Esophagus squamous epithelium (tissue), 5 donors: ENCODE measurements at places on chromosomes 11 and 22.

GRCh38 chr11:1473786-1474185, 12.8 kb downstream of the MOB2 start:
- no peak for DNase-seq

DNA sequence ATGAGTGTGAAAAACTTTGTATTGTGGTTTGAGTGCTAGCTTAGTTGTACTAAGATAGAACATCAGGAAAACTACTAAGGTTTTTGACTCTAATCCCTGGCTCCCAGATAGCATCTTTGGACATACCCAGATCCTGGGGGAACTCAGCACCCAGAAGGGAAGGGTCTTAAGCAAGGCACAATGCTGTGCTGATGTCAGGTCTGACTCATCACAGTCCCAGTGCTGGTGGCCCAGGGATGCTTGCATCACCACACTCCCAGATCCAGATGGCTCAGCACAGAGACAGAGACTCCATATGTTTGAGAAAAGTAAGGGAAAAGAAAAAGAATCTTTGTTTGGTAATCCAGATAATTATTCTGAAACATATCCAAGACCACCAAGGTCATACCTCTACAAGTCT, 18.3 kb upstream of the OR56A3 start:
- no peak for DNase-seq

DNA sequence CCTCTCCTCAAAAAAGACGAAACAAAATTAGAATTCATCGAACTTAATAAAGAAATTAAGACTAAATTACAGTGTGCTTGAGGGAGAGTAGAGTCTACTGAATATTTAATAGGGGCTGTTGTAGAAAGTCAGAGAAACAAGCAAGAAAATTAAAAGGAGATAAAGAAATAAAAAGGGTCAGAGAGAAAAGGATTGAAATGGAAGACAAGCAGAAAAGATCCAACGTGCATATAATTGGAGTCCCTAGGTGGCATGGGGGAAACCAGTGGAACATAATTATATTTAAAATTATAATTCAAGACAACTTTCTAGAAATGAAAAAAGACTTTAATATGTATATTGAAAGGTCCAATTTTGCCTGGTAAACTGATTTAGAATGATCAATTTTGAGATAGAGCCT, 74.3 kb downstream of the ACER3 start:
- no peak for DNase-seq

DNA sequence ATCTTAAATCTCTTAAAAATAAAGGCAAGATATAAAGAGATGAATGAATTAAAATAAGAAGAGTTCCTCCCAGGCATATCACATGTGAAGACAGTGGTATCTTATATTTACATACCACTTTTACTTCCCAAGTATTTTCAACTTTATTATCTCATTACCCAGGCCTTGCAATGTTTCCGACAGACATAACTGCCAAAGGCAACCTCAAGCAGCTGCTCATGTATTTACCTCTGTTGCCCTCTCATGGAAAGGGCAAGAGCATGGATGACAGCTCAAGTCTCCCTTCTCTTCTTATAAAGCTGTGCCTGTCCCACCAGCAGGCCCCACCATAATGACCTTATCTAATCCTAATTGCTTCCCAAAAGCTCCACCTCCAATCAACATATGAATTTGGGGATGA, 894.2 kb downstream of the NTM start:
- no peak for DNase-seq

DNA sequence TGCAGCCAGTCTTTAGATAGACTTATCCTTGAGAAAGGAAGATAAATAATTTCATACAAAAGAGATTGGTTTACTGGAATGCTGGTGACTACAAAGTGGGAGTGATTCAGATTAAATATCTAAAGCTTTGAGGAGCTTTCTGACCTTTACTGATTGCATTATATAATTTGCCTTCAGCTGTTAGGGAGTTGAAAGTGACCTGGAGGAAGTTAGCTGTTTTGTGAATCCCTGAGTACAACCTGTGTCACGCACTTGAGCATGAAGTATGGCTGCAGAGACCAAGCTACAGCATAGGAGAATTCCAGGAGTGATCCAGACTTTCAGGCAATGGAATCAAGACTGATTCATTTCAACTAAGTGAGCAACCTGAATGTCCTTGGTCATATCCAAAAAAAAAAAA, 1848.3 kb upstream of the RAG2 start:
- no peak for DNase-seq

GRCh38 chr22:38941488-38941987, 15.9 kb upstream of the APOBEC3A start:
- DNase-seq, result no peak

DNA sequence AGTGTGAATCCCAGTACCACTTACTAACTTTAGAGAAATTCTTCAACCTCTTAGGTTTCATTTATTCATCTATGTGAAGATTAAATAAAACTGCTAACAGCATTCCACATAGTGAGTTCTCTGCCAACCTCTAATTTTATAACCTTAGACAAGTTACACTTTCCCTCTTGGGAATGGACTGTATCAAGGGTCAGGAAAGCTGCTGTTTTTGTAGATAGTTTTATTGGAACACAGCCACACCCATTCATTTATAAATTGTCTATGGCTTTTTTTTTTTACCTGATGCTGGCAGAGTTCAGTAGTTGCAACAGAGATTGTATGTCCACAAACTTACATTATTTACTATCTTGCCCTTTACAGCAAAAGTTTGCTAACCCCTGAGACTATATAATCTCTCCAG, 81.1 kb downstream of the PAK1 start:
- DNase-seq, result no peak

DNA sequence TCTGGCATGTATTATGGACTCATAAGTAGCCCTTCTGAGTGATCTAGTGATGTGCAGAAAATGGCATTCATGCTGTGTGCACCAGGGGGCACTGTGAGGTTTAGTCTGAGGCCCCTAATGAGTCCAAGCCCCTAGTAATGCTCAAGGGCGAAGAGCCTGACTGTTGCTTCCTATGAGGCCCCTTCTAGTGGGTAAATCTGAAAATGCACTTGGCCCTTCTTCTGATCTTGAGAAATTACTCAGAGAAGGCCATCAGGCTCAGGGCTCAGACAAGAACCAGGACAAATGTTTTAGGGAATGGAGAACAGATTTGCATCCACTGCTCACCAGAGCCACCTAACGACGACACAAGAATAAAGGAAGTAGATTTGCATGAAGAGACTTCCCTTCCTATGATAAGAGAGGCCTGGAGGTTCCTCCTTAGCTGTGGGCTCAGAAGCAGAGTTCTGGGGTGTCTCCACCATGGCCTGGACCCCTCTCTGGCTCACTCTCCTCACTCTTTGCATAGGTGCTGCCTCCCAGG, 75.8 kb downstream of the GGTLC2 start:
- no peak for DNase-seq

- DNase-seq, result no peak
These were observed 1.1 kb upstream of the NECTIN1 start for GRCh38 chr11:119729951-119730613.

- DNase-seq, result no peak
These were observed 30.6 kb upstream of the IGLL5 start for GRCh38 chr22:22856885-22857606.

GRCh38 chr11:33987975-33988580, 63.5 kb upstream of the CAPRIN1 start:
- DNase-seq, result no peak

DNA sequence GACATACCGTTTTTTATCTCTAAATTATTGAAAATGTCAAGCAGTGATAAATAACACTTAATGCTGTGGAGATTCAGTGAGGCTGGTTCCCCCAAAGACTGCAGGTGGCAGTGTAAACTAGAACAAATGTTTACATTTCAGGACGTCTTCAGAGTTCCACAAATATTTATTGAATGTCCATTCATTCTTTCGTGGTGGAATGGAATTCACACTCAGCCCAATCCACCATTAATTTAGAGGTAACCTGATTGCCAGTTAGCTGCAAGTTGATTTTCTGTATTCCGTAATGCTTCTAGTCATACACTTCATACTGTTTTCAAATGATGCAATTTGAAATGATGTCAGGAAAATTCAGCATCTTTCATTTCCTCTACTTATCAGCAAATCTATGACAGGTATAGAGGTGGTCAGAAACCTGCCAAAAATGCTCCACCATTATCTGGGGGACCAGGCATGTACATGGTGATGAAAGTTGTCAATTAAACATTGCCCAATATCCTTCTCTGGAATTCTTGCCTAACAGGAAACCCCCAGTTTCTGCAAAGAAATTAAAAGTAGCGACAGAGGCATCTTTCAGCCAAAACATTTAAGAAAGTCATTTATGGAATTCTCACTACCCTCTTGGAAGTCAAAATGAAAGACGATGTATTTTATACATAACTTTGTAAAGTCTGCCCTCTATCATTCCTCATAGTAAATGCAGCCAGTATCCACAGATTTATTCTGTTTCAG, 94.3 kb upstream of the BMAL1 start:
- no peak for DNase-seq

- no peak for DNase-seq
These were observed 30.6 kb downstream of the IGHMBP2 start for GRCh38 chr11:68934321-68934645.

DNA sequence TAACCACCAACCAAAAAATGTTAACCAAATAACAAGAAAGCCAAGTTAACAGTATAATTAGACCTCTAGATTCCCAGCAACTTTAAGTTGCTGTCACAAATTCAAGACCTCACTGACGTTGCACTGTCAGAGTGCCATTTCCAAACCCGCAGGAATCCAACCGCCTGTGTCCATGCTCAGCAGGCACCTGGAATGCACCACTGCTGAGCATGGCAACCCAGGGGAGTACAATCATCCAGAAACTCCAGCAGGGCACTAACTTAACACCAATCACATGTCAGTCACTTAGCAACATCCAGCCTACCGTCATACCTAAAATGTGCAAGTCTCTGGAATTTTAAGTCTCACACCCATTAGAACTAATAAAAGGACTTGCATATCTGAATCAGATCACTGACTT, 48.8 kb downstream of the SMCO4 start:
- no peak for DNase-seq

- DNase-seq, result no peak
These were observed 5.7 kb downstream of the UBE4A start for GRCh38 chr11:118364956-118365615.

- no peak for DNase-seq
These were observed 38.0 kb downstream of the EXT2 start for GRCh38 chr11:44133335-44133946.

DNA sequence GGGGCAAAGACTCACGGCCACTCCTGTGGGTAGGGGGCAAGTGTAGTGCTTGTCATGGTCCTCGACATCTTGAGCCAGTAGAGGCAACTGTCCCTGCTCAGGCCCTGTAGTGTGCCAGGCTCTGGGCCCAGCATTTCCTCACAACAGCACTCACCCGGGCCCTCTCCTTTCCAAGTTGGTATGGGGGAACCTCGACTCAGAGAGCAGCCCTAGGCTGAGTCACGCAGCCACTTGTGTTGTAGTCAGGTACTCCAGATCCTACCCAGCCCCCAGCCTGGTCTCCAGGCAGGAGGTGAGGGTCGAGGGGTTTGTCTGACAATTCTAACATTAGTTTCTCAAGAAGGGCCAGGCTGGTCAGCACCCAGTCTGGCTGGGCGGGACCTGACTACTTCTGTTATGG, 4.1 kb downstream of the RELT start:
- no peak for DNase-seq

- no peak for DNase-seq
These were observed 3.2 kb upstream of the TTLL8 start for GRCh38 chr22:50061141-50061823.

DNA sequence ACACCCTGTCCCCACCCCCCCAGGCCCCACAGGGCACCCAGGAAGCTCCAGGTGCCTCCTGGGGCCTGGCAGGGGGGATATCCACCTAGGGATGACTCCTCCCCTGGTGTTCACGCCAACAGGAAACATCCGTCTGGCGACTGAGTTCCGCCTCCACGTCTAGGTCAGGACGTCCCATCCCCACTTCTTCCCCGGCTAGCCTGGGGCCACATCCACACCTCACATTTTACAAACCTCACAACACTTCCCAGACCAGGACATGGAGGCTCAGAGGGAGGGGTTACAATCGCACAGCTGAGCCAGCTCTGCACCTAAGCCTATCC, 21.0 kb downstream of the MAFF start:
- DNase-seq, result no peak

- no peak for DNase-seq
These were observed 479.9 kb downstream of the INSC start for GRCh38 chr11:15594607-15595006.

DNA sequence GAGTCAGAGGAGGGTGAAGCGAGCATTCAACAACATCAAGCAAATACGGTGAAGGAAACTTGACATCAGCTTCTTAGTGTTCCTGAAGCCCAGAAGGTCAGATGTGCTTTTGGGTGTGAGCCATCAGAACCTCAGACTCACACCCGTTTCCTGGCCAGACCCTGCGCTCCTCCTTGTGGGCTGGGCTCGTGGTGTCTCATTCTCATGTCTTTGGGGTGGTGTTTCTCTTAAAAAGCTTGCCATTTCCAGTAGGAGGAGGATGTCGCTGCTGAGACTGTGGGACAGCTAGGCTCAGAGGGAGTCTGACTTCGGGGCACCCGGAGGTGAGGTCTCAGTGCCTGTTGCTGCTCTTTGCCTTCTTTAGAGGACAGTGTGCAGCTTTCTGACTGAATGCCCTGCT, 24.2 kb downstream of the PPFIBP2 start:
- DNase-seq, result no peak

GRCh38 chr11:21630934-21631478, 561.9 kb upstream of the ANO5 start:
- DNase-seq, result no peak

GRCh38 chr11:7524462-7525235, 10.8 kb downstream of the PPFIBP2 start:
- no peak for DNase-seq

- no peak for DNase-seq
These were observed 75.3 kb downstream of the APIP start for GRCh38 chr11:34840736-34841386.

DNA sequence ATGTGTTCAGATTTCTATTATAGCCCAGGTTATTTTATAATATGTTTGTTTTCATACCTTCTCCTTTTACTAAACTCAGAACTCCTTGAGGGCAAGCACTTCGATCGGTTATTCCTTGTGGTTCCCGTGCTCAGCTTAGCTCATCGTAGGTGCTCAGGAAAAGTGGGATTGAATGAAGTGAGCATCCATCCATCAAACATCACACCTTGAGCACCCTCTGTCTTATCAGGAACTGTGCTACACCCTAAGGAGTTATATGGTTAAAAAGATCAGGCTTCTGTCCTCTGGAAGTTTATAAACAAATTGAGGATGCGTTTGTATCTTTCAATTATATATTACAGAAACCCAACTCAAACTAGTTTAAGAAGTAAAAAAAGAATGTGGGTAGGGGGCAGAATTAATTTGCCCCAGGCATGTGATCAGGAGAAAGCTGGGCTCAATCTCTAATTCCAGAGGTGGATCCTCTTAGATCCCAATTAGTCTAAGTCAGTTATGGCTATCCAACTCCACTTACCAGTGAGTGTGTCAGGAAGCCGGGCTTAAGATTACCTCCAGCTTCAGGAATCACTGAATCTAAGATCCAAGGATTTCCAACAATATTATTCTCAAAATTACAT, 59.9 kb upstream of the RRAS2 start:
- no peak for DNase-seq

- DNase-seq, result no peak
These were observed 295.3 kb upstream of the CNTN5 start for GRCh38 chr11:98725471-98725870.

- DNase-seq, result no peak
These were observed 44.1 kb downstream of the DCUN1D5 start for GRCh38 chr11:103047837-103048236.

GRCh38 chr11:70482529-70482917, 84.2 kb downstream of the CTTN start:
- DNase-seq, result no peak
